ENCODE measurements at places on chromosomes 13 and 19. TPM values are rescaled to one million over a fixed set of nuclear protein-coding genes. Genes with fewer than 3 reads are reported as not detected.

Gene GARRE1
- polyA plus RNA-seq, result 11.7 TPM

Gene SLC17A7
- polyA plus RNA-seq, result 132 TPM

Gene GIPR
- 0.19 TPM for polyA plus RNA-seq

Gene EXOSC5
- 46.6 TPM for polyA plus RNA-seq

Gene PRR22
- polyA plus RNA-seq, result 1.3 TPM

Gene GNA15
- polyA plus RNA-seq, result 2.3 TPM

Gene CSNK1G2
- 83.7 TPM for polyA plus RNA-seq

Gene ZNF780A
- 1.9 TPM for polyA plus RNA-seq

Gene CRB3
- polyA plus RNA-seq, result 5.4 TPM

Gene CEACAM3
- not detected for polyA plus RNA-seq

Gene DHX34
- polyA plus RNA-seq, result 10.0 TPM

Gene MATK
- 18.6 TPM for polyA plus RNA-seq

Gene MZF1
- polyA plus RNA-seq, result 14.9 TPM

Gene ADAMTS10
- polyA plus RNA-seq, result 2.6 TPM

Gene DHDH
- 1.4 TPM for polyA plus RNA-seq

Gene ZNF628
- 6.5 TPM for polyA plus RNA-seq

Gene ITGBL1
- polyA plus RNA-seq, result 0.78 TPM

Gene RLN3
- 0.71 TPM for polyA plus RNA-seq

Gene ANGPTL8
- polyA plus RNA-seq, result 1.1 TPM

Gene ZNF558
- polyA plus RNA-seq, result 8.4 TPM

Gene ERFL
- 0.56 TPM for polyA plus RNA-seq

Gene ZNF581
- polyA plus RNA-seq, result 24.5 TPM

Gene GNG8
- 12.7 TPM for polyA plus RNA-seq

Gene BORA
- 3.0 TPM for polyA plus RNA-seq

Gene ZNF256
- 2.6 TPM for polyA plus RNA-seq

Gene FKBP8
- 673 TPM for polyA plus RNA-seq

Gene ZIM2
- not detected for polyA plus RNA-seq

Gene SLITRK6
- 2.2 TPM for polyA plus RNA-seq

All from brain (organoid and tissue), 16 donors.